ENCODE measurements at places on chromosomes 1 and 21.

- DNase-seq = no peak
Observed at GRCh38 chr1:36735939-36736730, 253.4 kb upstream of the CSF3R start.

DNA sequence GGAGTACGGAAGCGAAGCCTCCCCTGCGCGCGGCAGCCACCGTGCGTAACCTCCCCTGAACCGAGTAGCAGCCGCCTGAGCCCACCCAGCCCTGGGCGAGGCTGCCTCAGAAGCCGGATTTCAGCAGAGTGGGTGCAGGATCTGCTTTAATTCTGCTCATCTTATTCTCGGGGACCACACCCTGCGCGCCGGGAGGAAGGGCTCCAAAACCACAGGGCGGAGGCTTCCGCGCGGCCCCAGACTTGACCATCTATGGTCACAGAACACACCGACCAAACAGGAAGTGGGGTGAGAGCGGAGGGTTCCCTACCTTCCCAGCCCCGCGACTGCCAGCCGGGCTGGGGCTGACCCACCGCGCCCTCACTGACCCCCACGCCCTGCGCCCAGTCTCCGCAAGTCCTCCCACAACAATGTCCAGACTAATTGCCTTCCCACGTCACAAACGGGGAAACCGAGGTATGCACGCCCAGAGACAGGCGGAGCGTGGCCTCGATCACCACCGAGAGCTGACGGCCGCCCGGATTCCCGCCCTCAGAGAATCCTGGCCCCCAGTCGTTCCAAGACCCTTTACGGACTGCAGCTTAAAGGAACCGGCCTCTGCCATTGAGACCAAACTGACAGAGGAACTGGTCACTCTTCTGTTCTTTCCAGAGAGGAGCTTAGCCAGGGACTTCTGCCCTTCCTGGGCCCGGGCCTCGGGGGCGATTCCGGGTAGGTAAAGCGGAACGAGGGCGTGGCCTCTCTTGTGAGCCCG lies 595 bp upstream of the CAP1 start:
- peak; percentile 44 for DNase-seq

DNA sequence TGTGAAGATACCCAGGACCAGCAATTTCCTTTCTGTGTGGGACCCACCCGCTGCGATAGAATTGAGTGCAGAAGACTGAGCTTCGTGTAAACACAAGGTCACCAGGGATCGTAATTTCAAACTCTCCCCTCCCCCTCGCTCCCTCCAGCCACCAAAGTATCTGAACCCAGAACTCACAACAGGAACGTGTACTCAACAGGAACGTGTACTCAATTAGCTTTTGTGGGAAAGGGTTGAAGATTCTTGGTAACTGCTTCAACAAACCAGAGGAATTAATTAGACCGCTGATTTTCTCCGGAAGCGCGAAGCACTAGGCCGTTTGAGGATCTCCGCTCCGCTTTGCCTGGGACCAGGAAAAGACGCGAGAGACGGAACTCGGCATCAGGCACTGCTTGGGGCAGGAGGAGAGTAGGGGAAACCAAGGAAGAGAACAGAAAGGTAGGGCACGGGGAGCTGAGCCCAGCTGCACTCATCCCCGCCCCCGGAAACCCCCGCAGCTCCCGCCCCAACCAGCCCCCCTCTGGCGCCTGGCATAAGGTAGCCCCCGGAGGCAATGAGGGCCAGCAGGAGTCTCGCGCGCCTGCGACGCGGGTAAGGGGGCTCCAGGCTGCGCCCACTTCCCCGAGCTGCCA lies 453 bp downstream of the DRAM2 start:
- DNase-seq = peak; percentile 81

DNA sequence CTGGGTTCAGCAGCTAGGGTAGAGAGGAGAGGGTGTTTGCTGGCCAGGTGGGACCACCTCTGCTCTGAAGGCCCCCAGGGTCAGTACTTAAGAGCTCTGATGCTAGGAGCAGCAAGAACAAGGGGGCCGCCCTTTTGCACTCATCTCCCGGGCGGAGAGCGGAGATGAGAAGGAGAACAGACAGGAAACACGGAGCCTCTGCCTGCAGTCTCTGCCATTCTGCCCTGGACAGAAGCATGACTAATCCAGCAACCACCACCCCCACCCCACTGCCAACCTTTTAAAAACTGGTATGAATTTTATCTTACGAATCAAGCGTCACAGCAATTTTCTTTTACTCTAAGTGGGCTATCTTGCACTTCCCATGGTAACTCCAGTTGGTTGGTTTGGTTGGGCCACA lies 34.5 kb downstream of the PARP1 start:
- no peak for DNase-seq

DNA sequence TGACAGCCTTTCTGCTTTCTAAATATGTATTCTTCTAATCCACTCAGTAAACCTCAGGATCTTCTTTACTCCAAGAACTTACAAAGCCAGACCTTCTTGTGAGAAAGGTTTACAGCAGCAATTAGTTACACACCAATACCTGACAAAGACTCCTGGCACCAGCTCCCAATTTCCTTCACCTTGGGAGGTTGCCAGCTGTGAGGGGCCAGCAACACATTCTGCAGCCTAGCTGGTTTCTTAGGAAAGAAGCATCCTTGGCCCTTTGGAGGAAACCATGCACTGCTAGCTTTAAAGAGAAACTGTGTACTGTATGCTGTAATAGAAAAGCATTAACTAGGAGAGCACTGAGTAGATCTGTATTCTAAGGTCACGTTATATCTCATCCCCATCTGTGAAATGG lies 10.8 kb downstream of the FYB2 start:
- no peak for DNase-seq

- peak; percentile 36 for DNase-seq
Observed at GRCh38 chr1:69967245-69967766, 238.1 kb downstream of the LRRC40 start.

- no peak for DNase-seq
Observed at GRCh38 chr1:112605633-112606327, 13.2 kb downstream of the ST7L start.

DNA sequence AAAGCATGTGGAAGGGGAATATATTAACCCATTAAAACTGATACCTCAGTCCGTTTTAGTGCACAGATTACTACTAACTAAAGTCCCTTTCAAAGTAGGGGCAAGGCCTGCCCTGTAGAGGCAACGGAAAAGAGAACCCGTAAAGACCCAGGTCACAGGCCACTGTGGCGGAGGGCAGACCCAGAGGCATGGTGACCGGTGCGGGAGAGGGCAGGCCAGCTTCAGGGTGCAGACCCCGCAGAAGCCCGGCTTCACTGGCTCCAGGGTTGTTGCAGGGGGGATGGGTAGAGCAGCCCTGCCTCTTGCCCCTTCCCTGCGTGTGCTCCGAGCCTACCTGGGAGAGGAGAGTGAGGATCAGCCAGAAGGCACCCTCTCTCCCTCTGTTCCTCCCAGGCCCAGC lies 17.7 kb downstream of the CNTN2 start:
- DNase-seq = no peak

GRCh38 chr1:68210027-68210426 lies 22.3 kb downstream of the WLS start:
- DNase-seq = no peak

DNA sequence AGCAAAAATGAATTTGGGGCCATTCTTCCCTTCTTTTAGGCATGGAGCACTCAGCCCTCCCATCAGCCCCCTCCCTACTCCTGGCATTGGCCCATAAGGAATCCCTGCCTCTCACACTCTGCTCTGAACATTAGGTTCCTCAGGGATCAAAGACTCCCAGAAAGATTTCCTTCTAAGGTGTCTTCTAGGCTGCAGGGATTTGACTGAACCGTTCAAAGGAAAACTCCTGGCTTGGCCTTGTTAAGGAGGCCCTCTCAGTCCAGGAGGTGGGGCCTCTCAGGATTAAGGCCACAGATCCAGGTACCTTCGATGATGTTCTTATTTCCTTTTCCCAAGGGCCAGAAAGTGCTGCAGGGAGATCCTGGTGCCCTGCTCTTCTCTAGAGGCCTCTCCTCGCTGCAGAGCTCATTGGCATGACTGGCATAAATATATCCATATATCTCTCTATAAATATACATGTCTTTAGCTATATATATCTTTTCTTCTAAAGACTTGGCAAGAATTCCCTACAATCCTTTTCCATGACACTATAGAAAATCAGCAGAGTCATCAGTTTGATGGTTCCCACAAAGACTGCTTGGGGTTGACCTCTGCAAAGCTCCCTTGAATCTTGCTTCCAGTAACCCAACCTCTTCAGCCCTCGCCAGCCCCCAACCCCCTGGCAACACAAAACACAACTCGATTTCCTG lies 59.1 kb downstream of the PLXNA2 start:
- DNase-seq = no peak

DNA sequence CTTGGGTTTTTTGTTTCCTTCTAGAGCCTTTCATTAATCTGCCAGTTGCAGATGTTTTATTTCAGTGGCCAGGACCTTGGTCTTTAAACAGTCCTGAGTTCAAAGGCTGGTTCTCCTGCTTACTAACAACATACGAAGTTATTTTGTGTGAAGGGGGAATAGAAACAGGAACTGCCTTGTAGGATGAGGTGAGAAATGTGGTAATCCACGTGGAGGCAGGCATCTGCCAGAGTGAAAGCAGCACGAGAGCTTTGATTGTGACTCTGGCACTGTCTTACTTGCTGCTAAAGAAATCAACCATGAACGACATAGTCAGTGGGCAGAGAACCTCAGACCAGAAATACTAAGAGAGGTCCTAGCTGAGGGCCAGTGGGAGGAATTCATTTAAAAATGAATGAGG lies 30.4 kb downstream of the TMEM63A start:
- no peak for DNase-seq

- no peak for DNase-seq
Observed at GRCh38 chr1:170009551-170009950, 64.9 kb downstream of the KIFAP3 start.

Data from NCI-H2171 (cell line).